HS-27A (cell line): ENCODE measurements at places on chromosomes 4 and X.
A peak's percentile ranks its signal among the peaks of the same experiment; 100 is the strongest.

DNA sequence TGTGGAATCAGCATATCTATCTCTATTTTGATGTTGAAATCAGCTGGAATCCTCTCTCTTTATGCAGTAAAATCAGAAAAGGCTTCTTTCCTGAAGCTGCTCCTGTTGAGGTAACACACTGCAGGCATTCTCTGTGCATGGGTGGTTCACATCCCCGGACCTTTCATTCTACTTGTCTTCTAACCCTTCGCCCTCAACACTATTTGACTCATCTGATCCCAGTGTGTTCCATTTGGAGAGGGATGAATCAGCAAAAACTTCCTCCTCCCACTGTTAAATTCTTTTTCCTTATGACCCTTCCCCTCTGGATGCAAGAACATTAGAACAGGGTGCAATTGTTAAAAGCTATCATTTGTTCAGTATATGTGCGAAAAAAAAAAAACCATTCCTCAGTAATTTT is 67.4 kb downstream of the RNF150 start:
- no peak for DNase-seq

DNA sequence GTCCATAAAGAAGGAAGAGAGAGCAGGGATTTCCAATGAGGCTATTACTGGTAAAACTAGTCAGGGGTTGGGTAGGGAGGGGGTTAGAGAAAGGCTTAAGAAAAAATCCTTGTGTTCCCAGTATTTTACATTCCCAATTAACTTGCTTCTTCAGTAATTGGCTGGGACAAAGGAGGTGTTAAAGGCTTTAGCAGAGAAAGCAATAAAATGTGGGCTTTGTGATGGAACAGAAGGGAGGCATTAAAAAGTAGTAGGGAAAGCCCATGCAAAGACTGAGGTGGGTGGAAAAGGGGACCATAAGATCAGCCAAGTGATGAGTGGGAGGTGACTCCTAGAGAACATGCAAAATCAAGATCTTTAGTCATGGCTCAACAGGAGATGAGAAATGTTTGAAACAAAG is 1467.2 kb downstream of the RPA4 start:
- DNase-seq, result no peak

- no peak for DNase-seq
These were observed 1435.6 kb downstream of the STIM2 start for GRCh38 chr4:28296239-28296638.

GRCh38 chrX:3379111-3379510 is 32.7 kb upstream of the MXRA5 start:
- DNase-seq, result no peak

DNA sequence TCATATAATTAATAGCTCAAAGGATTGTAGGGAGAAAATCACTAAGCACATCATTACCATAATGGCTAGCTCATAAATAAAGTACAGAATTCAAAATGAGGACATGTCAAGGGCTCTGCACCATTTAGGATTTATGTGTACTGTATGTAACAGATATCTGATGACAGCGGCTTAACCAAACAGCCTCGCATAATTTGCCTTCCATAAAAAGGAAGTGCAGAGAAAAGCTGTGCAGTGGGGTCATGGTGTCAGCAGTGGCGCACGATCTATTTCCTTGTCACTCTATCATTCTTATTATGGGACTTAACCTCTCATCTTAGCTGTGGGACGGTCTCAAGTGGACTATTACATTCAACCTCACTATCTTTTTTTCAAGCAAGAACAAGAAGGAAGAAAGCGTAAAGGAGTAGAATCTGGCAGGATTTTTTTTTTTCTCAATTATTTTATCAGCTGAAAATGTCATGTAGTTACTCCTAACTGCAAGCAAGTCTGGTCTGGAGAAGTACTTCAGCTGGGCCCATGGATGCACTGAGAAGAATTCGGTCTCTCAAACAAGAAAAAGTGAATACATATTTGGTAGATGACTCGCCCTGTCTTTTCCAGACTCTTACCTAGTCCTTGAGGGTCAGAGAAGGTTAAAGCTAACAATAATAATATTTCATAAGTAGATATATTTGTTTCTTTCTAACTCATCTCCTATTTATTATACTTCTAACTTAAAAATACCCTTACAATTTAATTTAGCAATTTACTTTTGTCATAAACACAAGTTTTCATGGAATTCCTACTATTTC is 94.6 kb downstream of the COX18 start:
- no peak for DNase-seq

DNA sequence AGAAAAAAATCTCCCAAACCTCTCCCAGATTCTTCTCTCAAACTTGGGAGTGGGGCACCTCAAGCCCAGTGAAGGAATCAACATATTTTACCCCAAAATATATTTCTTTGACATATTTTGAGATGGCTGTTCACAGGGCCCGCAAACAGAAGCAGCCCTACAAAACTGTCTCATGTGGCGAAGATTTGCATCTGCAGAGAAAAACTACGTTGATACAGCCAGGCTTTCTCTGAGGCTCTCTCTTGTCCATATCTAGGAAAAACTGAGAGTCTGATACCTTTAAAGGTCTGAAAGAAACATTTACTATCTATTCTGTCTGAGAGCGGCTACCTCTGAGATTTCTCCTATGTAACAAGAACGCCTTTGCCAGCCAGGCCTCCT is 23.3 kb upstream of the TMSB4X start:
- DNase-seq, result no peak

GRCh38 chrX:72037601-72038000 is 94.1 kb downstream of the RTL5 start:
- DNase-seq, result no peak

GRCh38 chr4:102945066-102945465 is 74.4 kb downstream of the SLC9B1 start:
- no peak for DNase-seq

DNA sequence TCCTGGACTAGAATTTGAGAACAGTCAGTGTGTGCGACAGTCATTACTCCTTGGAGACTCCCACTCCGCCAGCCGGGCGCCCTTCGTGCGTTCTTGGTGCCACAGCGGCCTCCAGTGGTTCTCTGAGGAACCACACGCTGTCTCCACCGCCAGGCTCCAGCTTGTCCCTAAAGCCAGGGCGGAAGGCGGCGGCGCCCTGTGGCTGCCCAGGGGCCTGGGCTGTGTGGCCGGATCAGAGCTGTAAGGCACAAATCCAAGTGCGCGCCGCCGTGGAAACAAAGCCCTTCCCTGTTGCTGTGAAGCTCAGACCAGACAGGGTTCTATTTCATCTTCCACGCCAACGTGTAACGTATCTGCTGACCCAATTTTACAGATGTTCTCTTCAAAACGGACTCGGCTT is 34.2 kb downstream of the IDS start:
- DNase-seq, result no peak

GRCh38 chr4:68375667-68376559 is 26.0 kb upstream of the YTHDC1 start:
- DNase-seq, result peak; percentile 31
